ENCODE measurements at places on chromosomes 3 and 15.

GRCh38 chr3:35760146-35760545, 120.8 kb downstream of the ARPP21 start:
- DNase-seq, result no peak

DNA sequence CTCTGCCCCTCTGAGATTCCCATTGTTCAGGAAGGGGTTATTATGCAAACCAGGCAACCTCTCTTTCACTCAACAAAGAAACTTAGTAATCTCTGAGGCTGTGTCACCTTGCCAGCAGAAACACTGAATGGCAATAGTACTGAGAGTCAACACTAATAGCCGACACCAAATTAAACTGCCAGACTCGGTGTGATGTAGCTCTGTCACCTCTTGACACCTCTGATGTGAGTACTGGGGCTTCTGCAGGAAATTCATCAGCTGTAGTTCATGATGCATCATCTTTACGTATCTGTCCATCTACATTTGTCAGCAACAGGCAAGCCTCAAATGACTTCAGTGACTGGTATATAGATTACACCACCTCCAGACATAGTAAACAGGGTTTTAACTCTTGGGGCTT, 65.0 kb upstream of the ONECUT1 start:
- DNase-seq, result no peak

- DNase-seq, result no peak
Observed at GRCh38 chr3:195807681-195808121, 4.0 kb downstream of the MUC4 start.

DNA sequence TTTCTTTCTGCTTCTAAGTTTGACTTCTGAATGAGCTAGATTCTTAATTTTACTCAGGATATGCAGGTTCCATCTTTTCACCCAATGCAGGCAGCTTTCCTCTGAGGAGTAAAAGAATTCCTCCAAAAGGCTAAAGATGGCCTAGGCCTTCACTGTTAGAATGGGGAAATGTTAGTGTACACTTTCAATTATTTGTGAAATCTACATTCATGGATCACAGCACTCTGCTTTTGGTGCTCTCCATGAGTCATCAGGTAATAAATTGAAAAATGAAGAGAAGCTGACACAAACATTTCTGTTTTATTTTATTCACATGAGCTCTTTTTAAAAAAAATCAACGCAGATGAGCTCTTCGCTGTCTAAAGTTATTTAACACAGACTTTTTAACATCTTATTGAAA, 502.5 kb upstream of the GOLIM4 start:
- no peak for DNase-seq

GRCh38 chr15:89946681-89947299, 34.0 kb upstream of the ARPIN start:
- no peak for DNase-seq

- no peak for DNase-seq
Observed at GRCh38 chr15:44427756-44428724, 611 bp downstream of the CTDSPL2 start.

DNA sequence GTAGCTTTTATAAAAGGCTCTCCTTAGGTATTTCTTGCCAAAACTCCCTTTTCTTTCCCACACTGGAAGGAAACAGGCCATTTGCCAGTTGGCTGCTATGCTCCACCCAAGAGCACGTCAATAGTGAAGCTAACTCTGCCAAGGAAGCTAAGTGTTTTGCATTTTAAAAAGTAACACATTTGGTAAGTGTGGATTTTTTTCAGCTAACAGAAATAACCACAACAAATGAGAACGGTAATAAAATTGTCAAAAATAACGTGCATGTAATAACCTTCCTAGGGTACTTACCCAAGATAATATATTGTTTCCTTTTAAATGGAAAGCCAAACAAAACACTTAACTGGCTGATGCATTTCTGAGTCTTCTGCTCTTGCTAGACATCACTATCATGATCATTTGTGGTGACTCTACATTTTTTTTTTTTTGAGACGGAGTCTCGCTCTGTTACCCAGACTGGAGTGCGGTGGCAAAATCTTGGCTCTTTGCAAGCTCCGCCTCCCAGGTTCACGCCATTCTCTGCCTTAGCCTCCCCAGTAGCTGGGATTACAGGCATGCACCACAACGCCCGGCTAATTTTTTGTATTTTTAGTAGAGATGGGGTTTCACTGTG, 4.6 kb downstream of the DPP8 start:
- DNase-seq, result peak; percentile 41

GRCh38 chr3:193040836-193041672, 123.4 kb upstream of the MB21D2 start:
- DNase-seq, result no peak

DNA sequence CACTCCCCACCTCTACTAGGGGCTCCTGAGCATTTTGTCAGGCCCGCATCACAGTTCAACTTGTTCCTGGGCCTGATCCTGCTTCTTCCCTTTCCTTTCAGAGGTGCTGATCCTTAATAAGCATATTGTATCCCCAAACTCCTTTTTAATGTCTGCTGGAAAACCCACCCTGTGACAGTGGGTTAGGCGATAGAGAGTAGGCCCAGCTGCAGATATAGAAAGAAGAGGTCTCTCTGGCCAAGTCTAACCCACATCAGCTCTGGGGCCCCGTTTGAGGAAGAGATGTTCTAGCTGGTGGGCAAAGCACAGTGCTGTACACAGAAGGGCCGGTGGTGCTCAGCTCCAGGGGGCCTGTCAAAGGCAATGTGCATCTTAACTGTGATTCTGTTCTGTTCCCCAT, 34.3 kb upstream of the ST6GAL1 start:
- DNase-seq, result no peak

GRCh38 chr15:95609096-95609495, 721.4 kb upstream of the NR2F2 start:
- DNase-seq, result no peak

DNA sequence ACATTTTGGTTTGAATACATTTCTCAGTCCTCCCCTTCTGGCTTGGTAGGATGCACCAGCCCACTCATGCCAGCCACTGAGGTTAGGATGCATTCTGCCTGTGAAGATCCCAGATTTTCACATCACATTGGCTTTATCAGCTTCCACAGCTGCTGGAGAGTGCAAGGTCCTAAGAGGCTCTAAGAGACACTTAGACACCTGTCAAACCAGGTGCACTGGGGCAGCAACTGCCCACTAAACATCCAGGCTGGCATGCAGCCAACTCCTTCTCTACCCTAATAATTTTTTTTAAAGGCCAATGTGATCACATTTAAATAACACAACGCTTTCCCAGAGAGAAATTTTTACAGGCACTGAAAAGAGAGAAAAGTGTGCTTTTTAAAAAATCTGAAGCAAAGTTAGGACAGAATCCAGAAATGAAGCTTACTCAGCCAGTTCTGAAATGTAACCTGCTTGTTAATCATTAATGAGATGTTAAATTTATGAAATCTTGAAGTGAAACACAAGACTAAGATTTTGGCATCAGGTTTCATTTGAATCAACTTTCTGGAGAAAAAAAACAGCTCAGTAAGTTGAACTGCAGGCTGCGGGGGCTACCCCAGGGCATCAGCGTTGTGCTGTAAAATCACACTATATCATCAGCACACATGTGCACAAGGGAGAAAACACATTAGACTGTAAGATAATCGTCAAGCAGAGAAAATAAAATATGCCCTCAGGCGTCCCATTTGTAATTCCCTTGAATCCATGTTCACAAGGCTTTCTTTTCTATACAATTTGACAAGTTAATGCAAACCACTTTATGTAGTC, 312.9 kb downstream of the ZBBX start:
- DNase-seq, result no peak

DNA sequence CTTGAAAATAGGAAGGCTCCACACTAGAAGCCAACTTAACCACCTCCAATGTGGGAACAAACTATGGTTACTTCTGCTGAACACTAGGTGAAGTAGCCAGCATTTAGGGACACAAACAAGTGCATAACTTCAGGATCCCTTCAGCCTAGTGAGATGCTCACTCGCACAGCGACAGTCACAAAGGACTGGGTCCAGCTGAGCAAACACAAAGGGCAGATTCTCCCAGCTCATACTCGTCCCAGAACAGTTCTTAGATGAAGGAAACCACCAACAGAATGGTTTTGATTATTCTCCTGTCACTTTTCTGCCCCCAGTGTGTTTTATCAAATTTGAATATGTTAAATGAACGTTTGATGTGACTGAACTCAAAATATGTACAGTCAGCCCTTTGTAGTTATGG, 201.6 kb downstream of the KCNAB1 start:
- no peak for DNase-seq

DNA sequence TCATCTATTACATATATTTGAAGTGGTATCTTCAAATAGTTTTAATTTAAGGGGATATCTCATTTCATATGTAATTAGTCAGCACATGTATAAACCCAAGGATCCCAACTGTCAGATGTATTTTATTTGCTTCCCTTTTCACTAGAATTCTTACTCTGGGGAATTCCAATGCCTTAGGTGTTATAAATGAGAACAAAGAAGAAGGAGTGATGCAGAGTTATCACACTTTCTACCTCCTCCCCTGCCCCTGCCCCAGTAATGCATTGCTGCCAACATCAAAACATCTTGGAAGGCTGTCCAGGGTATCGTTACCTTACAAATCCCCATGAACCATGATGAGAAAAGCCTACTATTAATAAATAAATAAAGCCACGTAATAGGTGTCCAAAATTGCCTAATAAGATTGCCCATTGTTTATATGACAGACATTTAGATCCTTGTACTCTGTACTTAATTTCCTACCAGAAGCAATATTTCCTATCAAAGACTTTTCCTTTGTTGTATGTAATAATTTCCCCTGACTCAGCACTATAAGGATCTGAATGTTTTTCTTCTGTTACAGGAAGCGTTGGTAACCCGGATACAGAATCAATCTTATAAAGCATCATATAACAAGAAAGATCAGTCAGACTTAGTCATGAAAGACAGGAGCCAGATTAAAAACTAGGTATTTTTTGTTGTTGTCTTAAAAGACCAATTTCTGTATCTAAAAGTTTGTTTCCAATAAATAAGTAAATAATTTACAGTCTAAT, 38.8 kb downstream of the CBLB start:
- no peak for DNase-seq

DNA sequence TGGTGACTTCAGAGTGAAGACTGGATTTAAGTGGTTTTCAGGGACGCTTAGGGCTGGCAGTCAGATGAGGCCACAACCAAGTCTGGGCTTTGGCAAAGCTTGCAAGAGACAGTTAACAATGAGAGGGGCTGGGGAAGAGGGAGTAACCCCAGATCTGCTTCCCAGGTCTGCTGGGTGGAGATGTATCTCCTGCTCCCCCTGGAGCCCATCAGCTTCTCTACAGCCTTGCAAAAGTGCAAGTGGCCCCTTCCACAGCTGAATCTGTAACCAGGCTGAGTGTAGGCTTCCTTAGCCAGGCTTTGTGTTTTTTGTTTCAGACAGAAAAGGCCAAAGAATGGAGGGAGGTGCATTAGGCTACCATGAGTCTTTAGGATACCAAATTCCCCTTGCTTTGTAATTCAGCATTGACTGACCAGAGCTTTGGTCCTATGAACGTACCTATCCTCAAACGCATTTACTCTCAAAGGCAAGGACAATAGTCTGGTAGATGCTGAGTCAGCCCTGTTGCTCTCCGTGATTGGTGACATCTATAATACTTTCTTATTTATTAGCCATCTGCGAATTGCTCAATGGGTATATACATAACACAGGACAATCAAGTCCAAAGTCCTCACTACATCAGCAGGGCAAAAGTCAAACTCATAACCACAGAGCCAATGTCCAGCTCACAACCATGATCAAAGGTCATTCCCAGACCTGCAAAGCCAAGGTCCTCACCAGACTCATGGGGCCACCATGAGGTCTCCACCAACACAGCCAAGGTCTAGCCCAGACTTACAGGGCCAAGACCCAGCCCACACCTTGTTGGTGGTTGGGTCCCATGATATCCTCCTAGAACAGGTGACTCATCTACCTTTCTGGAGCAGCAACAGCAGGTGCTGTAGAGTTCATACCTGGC, 17.1 kb downstream of the CCDC13 start:
- DNase-seq, result no peak

DNA sequence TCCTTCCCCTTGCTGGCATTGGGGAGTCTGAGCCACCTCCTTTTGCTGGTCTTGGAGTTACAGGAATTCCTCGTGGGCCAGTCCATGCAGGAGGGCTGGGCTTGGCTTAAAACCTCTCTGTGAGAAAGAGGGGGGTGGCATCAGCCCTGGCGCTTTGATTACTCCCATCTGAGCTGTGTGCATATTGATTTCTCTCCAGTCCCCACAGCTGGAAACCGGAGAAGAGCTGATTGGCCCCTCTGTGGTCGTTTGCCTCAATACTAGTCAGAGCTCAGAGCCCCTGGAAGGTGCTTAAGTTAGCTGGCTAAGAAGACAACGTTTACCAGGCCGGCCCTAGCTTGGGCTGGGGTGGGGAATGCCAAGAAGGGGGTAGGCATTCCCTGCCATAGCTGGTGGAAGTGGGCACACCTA, 4.0 kb upstream of the RASGRF1 start:
- no peak for DNase-seq

DNA sequence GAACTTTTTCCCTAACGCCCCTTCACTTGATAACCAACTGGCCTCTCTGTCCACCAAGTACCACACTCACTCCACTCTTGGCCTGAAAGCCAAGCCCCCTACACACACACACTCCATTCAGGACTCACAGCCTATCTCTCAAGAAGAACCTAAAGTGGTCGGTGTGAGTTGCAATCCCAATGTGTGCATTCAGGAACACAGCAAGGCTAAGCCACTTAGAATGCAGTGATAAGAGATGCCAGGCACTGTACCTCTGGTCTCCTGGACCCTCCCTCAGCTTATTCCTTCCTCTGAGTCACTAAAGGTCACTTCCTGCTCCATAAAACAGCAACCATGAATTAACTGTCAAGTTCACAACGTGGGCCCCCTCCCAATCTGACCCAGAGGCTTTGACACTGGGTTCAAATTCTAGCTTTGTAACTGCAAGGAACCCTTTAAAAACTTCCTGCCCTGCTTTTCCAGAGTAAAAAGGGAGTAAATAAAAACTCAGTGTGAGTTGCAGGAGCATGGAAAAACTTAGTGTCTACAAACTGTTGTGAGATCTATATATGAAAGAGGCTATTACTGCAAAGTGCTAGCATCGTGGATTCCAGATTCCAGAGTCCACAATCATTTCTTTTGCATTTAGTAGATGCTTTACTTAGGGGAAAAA, 17.6 kb upstream of the KCNMB3 start:
- DNase-seq, result no peak

DNA sequence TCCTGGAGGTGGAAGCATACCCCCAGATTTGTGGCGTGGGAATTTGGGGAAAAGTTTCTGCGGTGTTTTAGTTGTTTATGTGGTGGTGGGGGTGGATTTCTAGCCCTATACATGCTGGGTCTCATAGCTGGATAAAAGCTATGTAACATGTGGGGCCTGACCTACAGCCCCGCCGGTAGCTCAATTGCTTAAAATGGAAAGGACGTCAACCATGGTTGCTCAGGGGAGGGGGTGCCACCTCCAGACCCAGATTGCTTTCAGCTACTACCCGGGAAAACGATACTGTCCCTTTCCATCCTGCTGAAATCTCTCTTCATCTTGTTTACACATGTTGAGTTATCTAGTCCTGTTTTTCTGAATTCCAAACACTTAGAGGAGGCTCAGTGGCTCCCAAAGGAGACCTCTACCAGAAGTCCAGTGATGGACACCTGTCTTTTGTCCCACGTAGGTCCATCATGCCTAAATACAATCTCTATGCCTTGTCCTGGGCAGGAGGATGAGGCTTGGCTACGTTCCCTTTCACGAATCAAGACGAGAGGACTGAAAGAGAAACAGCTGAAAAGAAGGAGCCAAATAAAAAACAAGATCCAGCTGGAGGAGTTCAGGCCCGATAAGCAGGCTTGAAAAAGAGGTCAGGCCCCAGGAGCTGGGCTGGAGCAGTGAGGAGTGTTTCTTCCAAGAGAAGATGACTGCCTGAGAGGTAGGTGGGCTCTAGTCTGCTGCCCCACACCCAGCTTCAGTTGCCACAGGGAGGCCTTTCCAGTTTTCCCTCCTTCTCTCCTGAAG, 72.1 kb upstream of the TPRG1 start:
- no peak for DNase-seq

Data from forelimb muscle (tissue), 1 donor.